ENCODE measurements at places on chromosomes 5 and 9.
A peak's percentile ranks its signal among the peaks of the same experiment; 100 is the strongest.

- no peak for DNase-seq
Observed at GRCh38 chr5:150024346-150024984, 23.9 kb downstream of the HMGXB3 start.

- peak; percentile 83 for DNase-seq
Observed at GRCh38 chr9:111036429-111036789, 1.9 kb downstream of the LPAR1 start.

- DNase-seq: no peak
Observed at GRCh38 chr9:104575456-104575855, 6.5 kb downstream of the OR13C8 start.

DNA sequence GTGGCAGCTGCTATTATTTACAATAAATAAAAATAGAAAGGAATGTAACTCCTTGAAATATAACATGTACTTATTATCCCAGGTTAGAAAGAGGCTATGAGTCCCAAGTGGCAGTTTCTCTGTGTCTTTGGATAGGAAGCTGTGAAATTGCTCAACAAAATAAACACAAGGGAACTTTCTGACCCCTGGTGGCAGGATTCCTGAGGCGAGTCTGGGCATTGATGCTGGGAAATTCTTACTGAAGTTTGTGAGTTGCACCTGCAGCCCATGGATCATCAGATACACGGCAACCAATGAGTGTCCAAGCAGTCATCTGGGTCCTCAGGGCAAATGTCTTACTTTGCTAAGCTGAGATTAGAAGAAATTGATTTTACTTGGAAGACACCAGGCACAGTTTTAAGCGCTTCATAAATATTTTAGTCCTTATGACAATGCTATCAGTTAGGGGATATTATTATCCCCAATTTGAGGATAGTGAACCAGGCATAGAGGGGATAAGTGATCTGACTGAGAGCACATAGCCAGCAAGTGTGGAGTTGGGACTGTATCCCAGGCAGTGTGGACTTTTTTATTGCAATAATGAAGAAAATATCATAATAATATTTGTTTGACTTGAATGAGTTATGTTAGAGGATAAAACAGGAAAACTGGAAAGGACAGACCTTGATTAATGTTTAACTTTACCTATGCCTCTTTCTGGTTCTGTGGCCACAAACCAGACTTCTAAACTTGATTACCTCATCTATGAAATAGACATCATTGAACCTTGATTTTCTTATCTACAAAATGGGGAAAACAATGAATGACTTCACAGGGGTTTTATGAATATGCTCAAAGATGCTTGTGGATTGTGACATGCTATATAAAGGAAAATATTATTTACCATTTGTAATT, 265.5 kb upstream of the ADAMTSL1 start:
- peak; percentile 18 for DNase-seq

DNA sequence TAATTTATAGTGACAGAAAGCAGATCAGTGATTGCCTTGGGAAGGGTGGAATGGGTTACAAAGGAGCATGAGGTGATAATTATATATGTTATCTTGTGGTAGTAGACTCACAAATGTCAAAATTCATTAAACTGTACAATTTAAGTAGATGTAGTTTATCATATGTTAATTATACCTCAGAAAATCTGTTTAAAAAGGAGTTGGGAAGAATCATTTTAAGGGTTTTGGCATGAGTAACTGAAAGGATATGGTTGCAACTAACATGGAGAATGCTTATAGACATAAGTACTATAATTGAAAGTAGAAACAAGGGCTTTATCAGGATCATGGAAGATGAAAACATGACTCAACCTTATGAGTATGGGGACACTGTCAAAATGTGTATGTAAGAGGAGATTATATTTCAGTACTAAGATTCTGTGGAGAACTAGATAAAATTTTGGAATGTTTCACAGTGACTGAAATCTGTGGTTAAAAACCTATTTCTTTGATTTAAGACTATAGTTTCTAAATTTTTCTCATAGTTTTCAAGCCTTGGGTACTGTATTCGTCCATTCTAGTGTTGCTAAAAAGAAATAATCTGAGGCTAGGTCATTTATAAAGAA, 73.3 kb downstream of the FCHO2 start:
- no peak for DNase-seq

GRCh38 chr5:74055486-74056106, 429.6 kb downstream of the ARHGEF28 start:
- no peak for DNase-seq

DNA sequence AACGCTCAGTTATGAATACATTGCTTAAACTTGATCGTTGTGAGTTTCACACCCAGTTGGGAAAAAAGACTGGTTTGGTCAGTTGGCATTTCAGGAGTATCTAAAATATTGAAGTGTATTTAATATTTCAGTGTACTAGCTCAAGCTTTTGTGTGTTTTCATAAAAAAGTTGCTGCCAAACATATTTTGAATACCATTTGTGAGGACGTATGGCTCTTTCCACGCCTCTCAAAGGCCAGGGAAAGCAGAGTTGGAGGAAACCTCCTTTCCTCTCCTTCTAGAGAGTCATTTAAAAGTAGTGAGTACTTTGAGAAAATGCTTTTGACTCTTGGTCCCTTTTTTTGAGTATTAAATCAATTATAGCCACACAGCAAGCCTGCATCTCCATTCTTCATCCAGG, 43.2 kb upstream of the ANKRD33B start:
- no peak for DNase-seq

GRCh38 chr9:129348890-129349664, 171.0 kb upstream of the IER5L start:
- DNase-seq: no peak

- DNase-seq: no peak
Observed at GRCh38 chr9:109913461-109913810, 133.4 kb downstream of the PALM2AKAP2 start.

GRCh38 chr5:87277279-87277835, 9.7 kb downstream of the RASA1 start:
- no peak for DNase-seq

DNA sequence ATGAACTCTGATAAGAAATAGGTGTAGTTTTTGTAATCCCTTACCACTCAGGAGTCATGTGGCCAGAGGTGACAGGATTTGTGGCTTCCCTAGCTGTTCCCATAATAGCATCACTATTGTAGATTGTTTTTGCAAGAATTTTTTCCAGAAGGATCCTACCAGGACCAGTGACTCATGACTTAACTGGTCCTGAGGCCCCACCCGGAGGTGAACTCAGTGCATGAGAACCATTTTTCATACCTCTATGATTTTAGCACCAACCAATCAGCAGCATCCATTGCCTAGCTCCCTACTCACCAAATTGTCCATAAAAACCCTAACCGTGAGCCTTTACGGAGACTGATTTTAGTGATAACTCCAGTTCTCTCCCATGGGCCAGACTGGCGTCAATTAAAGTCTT, 484.8 kb downstream of the PSAT1 start:
- peak; percentile 9 for DNase-seq

GRCh38 chr9:128361296-128361985, 9.7 kb upstream of the URM1 start:
- DNase-seq: no peak

DNA sequence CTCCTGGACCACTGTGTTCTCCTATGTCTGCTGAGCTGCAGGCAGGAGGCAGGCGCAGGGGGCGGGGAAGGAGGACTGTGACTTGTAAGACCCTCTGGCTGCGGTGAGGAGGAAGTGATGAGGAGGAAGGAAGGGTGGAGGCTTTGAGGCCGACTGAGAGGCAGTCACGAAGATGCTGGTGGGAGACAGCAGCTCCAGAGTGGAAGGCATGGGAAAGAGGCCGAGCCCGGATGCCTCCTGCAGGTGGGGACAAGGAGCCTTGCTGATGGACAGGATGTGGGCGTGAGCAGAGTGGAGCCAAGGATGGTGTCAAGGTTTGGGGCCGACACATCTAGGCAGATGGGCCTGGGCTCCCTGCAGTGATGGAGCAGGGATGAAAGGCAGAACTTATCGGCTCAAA, 74.3 kb upstream of the ICE1 start:
- no peak for DNase-seq

GRCh38 chr9:86329649-86330048, 24.6 kb downstream of the TUT7 start:
- no peak for DNase-seq

DNA sequence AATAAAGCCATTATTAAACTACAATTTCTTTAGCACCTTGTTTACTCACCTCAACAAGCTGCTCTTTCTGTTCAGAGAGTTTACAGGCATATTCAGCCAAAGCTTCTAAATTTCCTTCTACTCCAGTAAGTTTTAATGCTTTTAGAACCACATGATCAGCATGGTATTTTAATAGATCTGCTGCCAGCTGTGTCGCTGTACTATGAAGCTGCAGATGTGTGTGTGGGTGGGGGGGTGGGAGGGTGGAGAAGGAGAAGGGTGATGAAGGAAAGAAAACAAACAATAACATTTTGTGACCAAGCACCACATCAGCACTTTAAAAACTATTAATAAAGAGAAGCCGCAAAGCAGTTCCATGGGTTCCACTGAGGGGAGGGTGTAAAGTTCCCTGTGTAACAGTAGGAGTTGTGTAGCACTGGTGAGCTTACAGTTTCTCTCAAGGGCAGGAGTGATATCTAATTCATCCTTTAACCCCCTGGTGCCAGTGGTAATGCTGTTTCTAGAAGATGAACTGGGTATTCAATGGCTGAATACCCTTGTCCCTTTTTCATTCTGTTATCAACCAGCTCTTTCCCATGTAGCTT, 38.5 kb downstream of the ABITRAM start:
- no peak for DNase-seq

DNA sequence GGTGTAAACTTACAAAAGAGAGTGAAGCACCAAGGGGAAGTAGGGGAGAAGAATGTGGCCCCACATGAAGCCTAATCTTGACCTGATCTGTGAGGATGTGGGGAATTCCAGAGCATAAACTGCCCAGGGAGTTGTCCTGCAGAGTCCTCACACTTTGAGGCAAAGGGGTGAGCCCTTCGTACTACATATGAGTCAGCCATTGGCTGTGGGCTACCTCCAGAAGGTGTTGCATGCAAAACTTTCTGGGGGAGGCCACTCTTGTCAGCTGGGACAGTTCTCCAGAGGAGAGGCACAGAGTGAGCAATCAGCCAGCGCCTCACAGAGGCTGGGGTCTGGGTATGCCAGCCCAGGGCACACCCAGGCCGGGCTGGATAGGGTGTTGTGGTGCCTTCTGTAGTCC, 98.1 kb upstream of the NMUR2 start:
- DNase-seq: no peak

- no peak for DNase-seq
Observed at GRCh38 chr9:35651956-35652828, 1.5 kb upstream of the SIT1 start.

- no peak for DNase-seq
Observed at GRCh38 chr5:68679041-68679440, 414.8 kb upstream of the SLC30A5 start.

- DNase-seq: no peak
Observed at GRCh38 chr5:40628407-40628806, 51.3 kb upstream of the PTGER4 start.

- no peak for DNase-seq
Observed at GRCh38 chr5:75006865-75007822, 45.2 kb downstream of the GCNT4 start.

DNA sequence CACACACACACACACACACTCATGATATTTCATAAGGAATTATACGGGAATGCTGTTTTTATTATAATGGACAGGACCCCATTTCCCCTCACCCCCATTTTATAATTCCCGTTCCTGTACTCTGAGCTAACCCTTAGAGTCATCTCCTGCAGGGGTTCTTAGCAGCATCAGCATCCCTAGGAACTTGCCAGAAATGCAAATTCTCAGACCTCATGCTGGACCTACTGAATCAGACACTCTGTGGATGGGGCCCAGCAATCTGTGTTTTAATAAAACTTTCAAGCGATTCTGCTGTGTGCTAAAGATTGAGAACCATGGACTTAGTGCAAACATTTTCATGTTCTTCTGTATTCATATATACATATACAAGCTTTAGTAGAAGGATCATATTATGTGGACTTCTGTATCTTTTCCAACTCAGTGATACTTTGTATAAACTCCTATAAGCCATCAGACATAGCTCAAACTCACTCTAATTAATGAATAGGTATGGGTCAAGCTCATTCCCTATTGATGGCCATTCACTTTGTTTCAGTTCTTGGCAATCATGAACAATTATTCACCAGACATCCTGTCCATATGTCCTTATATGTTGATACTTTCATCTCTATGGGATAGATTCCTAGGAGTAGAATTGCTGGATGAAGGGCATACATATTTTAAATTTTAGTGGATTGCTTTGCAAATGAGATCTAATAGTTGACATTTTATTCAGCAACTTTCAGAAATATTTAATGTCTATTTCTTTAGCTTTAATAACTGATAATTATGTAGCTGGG, 65.5 kb downstream of the ARHGEF28 start:
- no peak for DNase-seq

GRCh38 chr9:80875947-80876346, 813.4 kb downstream of the TLE1 start:
- DNase-seq: no peak

GRCh38 chr5:10409504-10409903, 32.2 kb upstream of the ROPN1L start:
- no peak for DNase-seq

- no peak for DNase-seq
Observed at GRCh38 chr5:173015598-173016455, 32.3 kb downstream of the ATP6V0E1 start.

- DNase-seq: no peak
Observed at GRCh38 chr9:98658951-98659351, 49.8 kb downstream of the GABBR2 start.

GRCh38 chr9:130590305-130590704, 10.9 kb downstream of the FUBP3 start:
- DNase-seq: no peak

GRCh38 chr5:172559004-172559932, 81.8 kb upstream of the NEURL1B start:
- DNase-seq: no peak

All from BE2C (cell line).